ENCODE measurements at places on chromosomes 11 and 22. TPM values are rescaled to one million over a fixed set of nuclear protein-coding genes. Genes with fewer than 3 reads are reported as not detected.
A peak's percentile ranks its signal among the peaks of the same experiment; 100 is the strongest.

DNA sequence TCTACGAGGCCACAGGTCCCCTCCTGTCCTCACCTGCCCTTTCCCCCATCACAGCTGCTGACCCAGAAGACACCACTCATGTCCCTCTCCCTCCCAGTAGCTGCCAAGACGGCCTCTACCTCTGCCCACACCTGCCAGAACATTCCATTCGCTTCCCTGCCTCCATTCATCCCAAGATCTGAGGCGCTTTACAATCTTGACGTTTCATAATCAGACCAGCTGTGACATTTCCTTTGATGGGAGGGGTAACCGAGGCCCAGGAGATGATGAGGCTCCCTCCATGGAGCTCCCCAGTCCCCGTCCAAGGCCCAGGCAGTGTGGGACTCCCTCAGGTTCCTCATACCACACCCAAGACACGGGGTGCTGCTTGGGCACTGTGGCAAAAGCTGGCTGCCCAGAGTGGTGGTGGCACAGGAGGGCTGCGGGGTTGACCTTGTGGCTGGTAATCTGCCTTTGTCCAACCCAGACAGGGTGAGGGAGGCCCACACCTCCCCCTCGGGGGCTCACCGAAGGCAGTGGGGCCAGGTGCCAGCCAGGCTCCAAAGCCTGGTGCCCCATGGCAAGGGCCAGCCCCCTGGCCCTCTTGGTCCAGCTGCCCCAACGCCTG is 17.3 kb downstream of the PHLDA2 start:
- DNase-seq: no peak

DNA sequence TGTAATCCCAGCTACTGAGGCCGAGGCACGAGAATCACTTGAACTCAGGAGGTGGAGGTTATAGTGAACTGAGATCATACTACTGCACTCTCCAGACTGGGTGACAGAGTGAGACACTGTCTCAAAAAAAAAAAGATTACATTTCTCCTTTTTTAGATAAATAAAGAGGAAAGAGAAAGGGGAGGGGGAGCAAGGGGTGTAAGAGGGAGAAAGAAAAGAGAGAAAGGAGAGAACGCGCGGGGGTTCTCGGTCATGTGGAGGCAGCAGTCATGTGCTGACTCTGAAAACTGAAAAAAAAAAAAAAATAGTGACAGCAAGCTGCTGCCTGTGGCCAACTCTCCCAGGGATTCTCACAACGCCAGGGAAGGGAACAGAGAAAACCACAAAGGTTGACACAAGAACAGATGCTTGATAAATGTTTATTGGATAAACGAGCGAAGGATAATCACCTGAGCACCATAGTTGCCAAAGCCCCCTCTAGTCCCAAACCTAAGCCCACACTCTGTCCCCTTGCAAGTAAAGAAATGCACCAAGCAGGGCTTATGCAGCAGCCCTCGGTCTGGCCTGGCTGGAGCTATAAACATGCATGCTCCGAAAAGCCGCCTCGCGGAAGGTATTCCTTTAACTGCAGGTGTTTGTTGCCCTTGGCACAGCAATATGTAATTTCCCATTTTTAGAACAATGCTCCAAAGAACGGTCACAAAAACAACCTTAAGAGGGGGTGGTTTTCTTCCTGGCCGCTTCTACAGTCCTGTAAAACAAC is 14.5 kb downstream of the SCGB1A1 start:
- DNase-seq: no peak

Gene MN1
- total RNA-seq: 41.8 TPM

- peak; percentile 37 for DNase-seq
Measured at GRCh38 chr22:46056546-46057245, 79.7 kb upstream of the WNT7B start.

Gene CECR2
- total RNA-seq: 0.24 TPM

DNA sequence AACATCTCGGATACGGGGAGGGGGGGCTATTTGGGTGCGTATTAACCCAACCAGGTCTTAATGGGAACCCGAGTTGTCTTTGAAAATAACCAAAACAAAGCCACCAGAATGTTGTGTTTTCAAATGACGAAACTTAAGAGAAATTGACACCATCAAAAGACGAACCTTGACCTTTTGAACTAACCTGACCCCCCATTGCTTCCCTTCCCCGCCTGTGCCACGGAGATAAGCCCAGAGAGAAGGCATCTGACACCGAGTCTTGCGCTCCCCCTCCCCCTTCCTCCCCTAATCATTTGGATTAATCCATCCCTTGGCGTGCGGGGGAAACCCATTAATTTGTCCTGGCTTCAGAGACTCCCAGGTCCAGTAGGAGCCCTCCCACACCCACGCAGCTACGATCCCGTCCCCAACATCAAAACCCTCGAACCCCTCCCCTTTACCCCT is 4.5 kb upstream of the GCAT start:
- DNase-seq: no peak

GRCh38 chr11:11415901-11416300 is 62.9 kb upstream of the CSNK2A3 start:
- DNase-seq: no peak

GRCh38 chr11:122305426-122306320 is 189.7 kb upstream of the BLID start:
- DNase-seq: no peak

GRCh38 chr11:102647430-102647829 is 22.3 kb upstream of the MMP20 start:
- DNase-seq: no peak

Gene P4HA3
- 3.3 TPM for total RNA-seq

Gene TPH1
- total RNA-seq: 0.65 TPM

GRCh38 chr11:92768121-92768840 is 201.2 kb upstream of the MTNR1B start:
- DNase-seq: no peak

DNA sequence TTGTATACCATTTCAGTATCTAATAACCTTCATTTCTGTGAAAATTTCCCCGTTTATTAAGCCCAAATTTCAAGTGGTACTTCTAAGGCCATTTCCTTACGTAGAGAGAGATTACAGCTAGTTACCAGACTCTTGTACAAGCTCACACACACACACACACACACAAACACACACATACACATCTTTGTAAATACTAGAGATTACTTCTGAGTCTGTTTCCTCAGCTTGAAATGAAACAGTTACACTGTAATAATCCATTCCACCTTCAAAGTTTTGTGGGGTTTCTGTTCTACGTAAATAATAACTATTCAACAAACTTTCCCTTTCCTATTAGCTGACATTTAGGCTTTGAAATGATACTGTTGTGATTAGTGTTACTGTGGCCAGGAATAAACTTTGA is 6.2 kb downstream of the POGLUT3 start:
- DNase-seq: no peak

Gene OR52I2
- not detected for total RNA-seq

Gene HSPB2
- total RNA-seq: 16.5 TPM

DNA sequence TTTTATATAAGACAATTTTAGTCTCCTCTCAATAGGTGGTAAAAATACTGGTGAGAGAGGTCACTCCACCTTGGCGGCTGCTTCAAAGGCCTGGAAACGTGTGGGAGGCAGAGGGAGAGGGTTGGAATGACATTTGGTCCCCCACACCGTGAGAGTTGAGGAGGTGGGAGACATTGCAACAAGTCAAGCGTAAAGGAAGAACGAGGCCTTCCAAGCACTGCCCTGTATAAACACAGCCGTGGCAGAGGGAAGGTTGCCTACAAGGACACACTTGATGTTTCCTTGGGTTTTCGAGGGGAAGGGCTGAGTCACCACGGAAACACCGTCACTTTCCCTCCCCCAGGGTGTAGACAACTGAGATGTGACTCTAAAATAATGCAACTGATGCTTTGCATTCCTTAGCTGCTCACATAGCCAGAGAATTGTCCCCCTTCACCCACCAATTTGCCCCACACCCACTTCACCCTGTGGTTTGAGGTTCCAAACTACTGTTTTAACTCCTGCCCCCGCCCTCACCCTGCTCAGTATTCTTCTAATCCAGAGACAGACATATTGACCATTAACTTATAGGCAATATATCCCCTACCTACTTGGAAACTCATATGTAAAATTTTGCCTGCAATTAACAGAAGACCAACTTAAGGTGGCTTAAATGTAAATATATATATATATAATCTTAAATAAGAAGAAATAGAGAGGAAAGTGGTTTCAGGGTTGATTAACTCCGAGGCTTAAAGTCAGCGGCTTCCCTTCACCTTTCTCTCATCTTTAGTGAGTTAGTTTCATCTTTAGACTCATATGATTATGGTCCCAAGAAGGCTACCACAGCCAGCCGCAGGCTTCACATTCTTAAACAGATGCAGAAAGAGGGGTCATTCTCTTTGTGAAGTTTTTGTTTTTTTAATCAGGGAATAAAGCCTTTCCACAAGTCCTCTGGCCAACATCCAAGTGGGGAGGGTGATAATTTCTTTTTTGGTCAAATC is 54.1 kb upstream of the BDNF start:
- no peak for DNase-seq

Gene MS4A4E
- total RNA-seq: 1.3 TPM

DNA sequence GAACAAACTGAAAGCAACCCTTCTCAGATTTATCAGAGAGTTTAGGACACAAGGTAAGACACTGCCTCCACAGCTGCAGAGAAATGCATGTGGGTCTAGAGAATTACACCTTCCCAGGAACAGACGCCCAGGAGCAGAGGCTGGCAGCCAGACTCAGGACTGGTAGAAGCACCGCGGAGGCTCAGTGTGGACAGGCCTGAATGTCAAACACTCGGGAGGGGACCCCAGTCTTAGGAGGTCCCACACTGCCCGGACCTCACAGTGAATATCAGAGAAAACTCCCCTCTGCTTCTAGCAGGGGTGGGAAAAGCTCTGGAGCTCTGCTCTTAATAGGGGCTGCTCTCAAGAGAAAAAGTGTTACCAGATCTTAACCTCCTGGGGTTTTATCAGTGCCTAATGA is 952.7 kb downstream of the BRD1 start:
- DNase-seq: no peak

DNA sequence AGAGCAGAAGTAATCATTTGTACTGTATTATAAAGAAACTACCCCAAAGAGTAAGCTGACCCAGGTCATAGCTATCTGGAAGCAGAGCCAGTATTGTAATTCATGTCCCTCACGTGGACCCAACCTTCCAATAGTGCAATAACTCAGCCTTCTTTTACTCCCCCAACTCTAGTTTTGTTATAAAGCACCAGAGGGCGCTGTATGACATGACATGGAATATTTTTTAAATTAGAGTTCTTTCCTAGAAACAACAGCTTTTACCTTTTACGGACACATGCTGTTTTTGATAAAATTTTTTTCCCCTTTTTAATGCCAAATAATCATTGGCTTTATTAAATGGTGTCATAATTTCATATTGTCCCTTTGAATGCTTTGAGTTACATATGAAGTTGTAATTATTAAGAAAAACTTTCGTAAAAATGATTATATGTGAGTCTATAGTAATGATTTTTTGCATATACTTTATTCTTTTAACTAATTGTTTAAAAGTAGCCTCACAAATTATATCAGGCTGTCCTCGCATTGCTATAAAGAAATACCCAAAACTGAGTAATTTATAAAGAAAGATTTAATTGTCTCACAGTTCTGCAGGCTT is 76.9 kb downstream of the DKK3 start:
- DNase-seq: no peak

- no peak for DNase-seq
Measured at GRCh38 chr11:126791446-126791845, 209.1 kb downstream of the KIRREL3 start.

GRCh38 chr11:134580610-134580975 is 168.6 kb upstream of the B3GAT1 start:
- DNase-seq: no peak

GRCh38 chr22:31284281-31285155 is 7.8 kb downstream of the PIK3IP1 start:
- peak; percentile 35 for DNase-seq

Gene LGR4
- total RNA-seq: 15.4 TPM

GRCh38 chr11:84396521-84396920 is 1110.4 kb upstream of the CCDC90B start:
- DNase-seq: no peak

DNA sequence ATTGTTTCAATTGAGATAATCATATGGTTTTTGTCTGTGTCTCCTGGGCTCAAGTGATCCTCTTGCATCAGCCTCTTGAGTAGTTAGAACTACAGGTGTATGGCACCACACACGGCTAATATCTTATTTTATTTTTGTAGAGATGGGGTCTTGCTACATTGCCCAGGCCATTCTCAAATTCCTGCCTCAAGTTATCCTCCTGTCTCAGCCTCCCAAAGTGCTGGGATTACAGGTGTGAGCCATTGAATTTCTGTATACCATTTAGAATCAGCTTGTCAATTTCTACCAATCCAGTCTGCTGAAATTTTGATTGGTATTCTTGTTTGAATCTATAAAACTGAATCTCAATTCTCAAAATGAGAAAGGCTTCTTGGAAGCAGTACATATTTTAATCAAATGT is 10.4 kb upstream of the KAT5 start:
- no peak for DNase-seq

Gene ZNF202
- 6.4 TPM for total RNA-seq

DNA sequence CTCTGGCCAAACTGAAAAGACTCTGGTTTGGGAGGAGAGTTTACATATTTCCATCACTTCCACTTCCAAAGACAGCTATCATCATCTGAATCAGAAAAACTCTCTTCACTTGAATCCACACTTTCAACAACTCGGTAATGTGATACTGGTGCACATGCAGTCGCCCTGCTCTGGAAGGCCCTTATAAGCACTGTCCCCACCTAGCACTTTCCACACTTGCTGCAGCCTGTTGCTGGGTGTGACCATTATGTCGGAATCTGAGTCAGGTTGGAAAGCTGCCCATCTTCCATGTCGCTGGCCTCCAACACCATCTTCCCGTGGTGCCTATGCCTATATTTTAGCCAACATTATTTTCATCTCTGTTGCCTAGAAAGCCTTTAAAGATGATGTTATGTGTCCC is 1.1 kb upstream of the OR10A5 start:
- no peak for DNase-seq

DNA sequence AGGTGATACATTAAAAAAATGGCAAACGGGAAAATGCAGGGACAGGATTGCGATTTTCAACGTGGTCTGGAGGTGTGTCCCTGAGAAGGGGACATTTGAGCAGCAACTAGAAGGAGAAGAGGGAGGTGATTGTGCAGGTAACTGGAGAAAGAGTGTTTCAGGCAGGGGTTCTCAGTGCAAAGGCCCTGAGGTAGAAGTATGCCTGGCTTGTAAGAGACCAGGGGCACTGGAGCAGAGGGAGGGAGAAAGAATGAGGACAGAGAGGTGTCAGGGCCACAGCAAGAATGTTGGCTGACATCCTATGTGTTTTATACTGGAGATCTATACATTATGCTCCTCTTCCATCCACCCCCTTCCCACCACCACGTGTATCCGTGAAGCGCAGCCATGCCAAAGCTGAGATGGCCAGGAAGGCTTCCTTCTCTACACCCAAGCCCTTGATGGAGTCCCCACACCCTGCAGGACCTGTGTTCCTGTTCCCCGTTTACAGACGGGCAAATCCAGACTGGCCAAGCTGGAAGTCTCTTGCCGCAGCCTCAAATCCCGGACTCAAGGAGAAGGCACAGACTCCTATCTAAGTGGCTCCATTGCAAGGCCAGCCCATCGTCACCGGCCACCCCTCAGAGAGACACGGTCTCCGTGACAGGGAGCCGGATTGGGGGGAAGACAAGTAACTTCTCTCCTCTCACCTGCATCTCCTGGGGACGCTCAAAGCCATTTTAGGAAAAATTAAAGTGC is 416.1 kb downstream of the MN1 start:
- no peak for DNase-seq
